ENCODE measurements at places on chromosomes 6 and 20.
A peak's percentile ranks its signal among the peaks of the same experiment; 100 is the strongest.

GRCh38 chr6:129923530-129924250, 62.6 kb upstream of the TMEM244 start:
- no peak for DNase-seq

DNA sequence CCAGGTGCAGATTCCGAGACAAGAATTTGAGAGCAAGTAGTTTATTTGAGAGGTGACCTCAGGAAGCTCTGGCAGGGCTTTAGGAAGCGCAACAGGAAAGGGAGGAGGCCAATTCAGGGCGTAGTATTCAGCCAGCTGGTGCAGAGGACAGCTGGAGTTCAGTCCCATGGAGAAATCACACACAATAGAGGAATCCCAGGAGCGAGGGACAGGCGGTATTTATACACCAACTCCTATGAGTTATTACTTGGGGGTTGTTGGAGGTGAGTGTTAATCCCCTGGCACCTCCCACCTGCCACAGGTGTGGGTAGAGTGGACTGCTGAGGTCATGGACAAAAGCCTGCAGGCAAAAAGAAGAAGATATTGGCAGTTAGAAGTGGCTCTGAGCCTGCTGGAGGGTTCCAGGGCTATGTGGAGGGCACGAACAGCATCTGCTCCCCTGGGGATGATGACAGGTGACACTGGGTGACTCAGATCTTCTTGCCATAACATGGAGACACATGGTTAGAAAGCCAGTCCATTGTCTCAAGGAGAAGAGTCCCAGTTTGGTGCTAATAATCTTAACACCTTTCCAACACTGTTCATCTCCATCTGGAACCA, 13.9 kb upstream of the SULF2 start:
- no peak for DNase-seq

GRCh38 chr6:2407525-2407924, 162.1 kb upstream of the GMDS start:
- DNase-seq, result no peak

DNA sequence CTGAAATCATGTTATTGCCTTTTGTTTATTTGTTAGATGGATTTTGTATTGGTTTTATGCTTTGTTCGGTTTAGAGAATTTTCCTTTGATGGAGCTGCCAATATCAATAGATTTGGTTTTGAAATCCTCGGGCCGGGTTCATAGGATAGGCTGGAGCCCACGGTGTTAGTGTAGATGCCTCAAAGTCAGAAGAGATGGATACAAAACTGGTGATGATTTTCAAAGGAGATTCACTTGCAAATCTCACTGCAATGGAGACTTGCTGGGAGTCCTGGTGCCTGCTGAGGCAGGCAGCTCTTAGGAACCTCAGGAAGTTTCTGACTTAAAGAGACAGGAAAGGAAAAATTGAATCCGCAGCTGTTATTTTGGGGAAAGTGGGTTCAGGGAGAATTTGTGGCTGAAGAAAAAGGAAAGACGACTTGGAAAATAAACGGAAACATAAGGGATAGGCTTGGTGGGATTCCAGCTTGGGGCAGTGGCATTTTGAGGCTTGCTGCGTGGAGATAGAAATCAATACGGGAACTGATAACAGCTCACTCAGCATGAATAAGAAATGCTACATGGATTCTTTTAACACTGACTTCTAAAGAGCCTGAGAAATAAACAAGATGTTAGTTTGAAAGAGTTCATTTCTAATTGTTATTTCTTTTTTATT, 241.6 kb downstream of the PHACTR1 start:
- no peak for DNase-seq

- DNase-seq, result no peak
These were observed 147.0 kb downstream of the DTNBP1 start for GRCh38 chr6:15515660-15516375.

- DNase-seq, result no peak
These were observed 13.1 kb downstream of the FUCA2 start for GRCh38 chr6:143498428-143498827.

- DNase-seq, result peak; percentile 85
These were observed 25.1 kb downstream of the NEDD9 start for GRCh38 chr6:11207199-11207968.
